ENCODE measurements at places on chromosomes 16 and 17. TPM values are rescaled to one million over a fixed set of nuclear protein-coding genes. Genes with fewer than 3 reads are reported as not detected.

DNA sequence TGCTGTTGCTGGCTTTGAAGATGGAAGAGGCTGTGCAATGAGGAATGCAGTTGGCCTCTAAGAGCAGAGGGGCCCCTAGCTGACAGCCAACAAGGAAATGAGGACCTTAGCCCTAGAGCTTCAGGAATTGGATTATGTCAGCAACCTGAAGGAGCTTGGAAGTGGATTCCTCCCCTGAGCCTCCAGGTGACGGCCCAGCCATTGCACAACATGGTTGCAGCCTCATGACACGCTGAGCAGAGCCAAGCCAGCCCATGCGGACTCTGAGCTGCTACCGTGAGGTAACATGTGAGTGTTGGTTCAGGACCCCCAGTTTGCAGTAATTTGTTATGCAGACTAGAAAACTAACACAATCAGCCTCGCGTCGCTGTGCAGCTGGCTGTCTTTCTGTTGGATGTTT lies 20.2 kb downstream of the CCDC42 start:
- no peak for DNase-seq
- H3K4me1 ChIP-seq: no peaks in the 10 kb centered on the region
- H3K27ac ChIP-seq: no peak overlapping the region
- no peaks in the 10 kb centered on the region for H3K36me3 ChIP-seq
- H3K27me3 ChIP-seq: no peaks in the 10 kb centered on the region

GRCh38 chr17:46818316-46818928 lies at the start of gene WNT3:
Gene WNT3 (minus strand): TSS chr17:46818692. CDS start chr17:46818597, 95 bp downstream.
- no peaks in the 10 kb centered on the region for H3K36me3 ChIP-seq
- H3K27me3 ChIP-seq: peaks cover 68% of the 10 kb centered on the region
- peaks cover 30% of the 10 kb centered on the region for H3K4me1 ChIP-seq
- no peak for DNase-seq
- H3K4me3 ChIP-seq: peak within 1 kb of the TSS; percentile 33

GRCh38 chr16:4365014-4365406 lies 6.6 kb upstream of the VASN start:
- DNase-seq: no peak
- H3K4me3 ChIP-seq: no peak overlapping the region
- no peak overlapping the region for H3K27ac ChIP-seq

DNA sequence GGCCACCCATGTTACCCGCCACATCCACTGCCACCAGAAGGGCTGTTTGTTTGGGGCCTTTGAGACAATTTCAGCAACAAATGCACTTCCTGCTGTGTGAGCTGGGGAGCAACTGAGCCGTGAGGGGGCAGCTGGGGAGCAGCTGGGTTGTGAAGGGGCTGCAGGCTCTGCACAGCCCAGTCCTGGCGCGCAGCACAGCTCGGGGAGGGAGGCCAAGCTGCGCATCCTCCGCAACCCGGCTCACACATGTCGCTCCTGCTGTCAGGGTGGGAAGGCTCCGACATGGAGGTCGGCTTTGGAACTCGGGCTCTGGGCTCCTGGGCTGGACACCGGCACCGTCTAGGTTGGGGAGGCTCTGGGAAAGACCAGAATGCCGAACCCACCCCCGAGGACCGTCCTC lies 53.6 kb downstream of the CBFA2T3 start:
- no peak overlapping the region for H3K27ac ChIP-seq
- H3K4me1 ChIP-seq: peaks cover 24% of the 10 kb centered on the region
- H3K4me3 ChIP-seq: no peak overlapping the region
- no peaks in the 10 kb centered on the region for H3K27me3 ChIP-seq
- DNase-seq: no peak
- H3K36me3 ChIP-seq: no peaks in the 10 kb centered on the region

DNA sequence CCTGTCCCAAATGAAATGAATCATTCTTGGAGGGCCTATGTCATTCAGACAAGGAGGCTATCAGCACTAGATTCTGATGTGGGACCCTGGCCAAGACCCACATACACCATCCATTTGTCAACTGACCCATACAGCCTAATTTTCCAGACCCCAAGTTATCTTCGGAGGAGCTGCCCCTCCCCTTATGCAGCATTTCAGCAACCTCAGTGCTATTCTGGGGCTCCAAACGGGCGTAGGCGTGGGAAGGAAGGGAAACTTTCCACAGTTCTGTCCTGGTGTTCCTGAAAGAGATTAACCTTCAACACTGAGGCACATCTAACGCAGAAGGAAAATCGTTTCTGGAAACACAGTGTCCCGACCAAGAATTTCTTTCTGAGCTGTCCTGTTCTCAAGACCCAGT lies 86.7 kb downstream of the MYH11 start:
- no peaks in the 10 kb centered on the region for H3K27me3 ChIP-seq
- no peak for DNase-seq
- H3K4me1 ChIP-seq: no peaks in the 10 kb centered on the region
- no peaks in the 10 kb centered on the region for H3K36me3 ChIP-seq
- H3K27ac ChIP-seq: no peak overlapping the region
- no peak overlapping the region for H3K4me3 ChIP-seq

DNA sequence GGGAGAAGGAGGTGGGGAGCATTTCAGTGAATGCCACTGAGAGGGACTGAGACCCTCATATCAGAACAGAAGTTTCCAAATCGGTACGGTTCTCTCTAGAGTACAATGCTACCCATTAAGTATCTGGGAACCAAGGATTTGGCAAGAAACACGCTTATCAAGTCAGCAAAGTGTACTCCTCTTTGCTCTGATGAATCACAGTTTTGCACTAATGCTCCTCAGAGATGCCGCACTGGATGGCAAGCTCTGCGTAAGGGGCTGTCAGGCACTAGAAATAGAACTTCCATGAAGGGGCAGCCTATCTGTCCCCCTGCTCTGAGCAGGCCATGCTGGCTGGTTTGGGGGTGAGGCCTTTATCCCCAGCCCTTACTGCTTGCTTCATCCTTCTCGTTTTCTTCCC lies 4.8 kb upstream of the ABCC12 start:
- peaks cover 5% of the 10 kb centered on the region for H3K27me3 ChIP-seq
- H3K4me3 ChIP-seq: no peak overlapping the region
- H3K27ac ChIP-seq: no peak overlapping the region
- no peak for DNase-seq
- H3K36me3 ChIP-seq: no peaks in the 10 kb centered on the region
- H3K4me1 ChIP-seq: peaks cover 9% of the 10 kb centered on the region

GRCh38 chr17:15092762-15093161 lies 172.4 kb downstream of the PMP22 start:
- H3K4me3 ChIP-seq: no peak overlapping the region
- H3K27ac ChIP-seq: no peak overlapping the region
- no peak for DNase-seq
- H3K4me1 ChIP-seq: no peaks in the 10 kb centered on the region

GRCh38 chr17:65902155-65902554 lies 289.8 kb downstream of the CEP112 start:
- H3K4me3 ChIP-seq: no peak overlapping the region
- no peak for DNase-seq
- no peaks in the 10 kb centered on the region for H3K4me1 ChIP-seq
- H3K36me3 ChIP-seq: no peaks in the 10 kb centered on the region
- H3K27me3 ChIP-seq: no peaks in the 10 kb centered on the region

DNA sequence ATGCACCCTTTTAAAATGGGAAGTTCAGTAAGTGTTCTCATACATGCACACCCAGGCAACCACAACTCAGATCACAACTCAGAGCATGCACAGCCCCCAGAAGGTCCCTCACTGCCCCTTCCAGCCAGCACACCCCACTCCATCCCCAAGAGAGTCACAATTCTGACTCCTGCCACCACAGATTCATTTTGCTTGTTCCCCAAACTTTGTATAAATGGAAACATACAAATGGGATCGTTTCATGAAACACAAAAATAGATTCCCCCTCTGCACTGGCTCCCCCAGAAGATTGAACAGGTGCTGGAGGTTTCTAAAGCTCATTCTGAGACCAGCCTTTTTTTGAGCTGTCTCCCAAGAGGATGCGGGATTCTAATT lies 3.3 kb upstream of the TNFRSF13B start:
- peaks cover 2% of the 10 kb centered on the region for H3K4me1 ChIP-seq
- DNase-seq: no peak
- no peak overlapping the region for H3K27ac ChIP-seq
- no peaks in the 10 kb centered on the region for H3K36me3 ChIP-seq
- no peak overlapping the region for H3K4me3 ChIP-seq

DNA sequence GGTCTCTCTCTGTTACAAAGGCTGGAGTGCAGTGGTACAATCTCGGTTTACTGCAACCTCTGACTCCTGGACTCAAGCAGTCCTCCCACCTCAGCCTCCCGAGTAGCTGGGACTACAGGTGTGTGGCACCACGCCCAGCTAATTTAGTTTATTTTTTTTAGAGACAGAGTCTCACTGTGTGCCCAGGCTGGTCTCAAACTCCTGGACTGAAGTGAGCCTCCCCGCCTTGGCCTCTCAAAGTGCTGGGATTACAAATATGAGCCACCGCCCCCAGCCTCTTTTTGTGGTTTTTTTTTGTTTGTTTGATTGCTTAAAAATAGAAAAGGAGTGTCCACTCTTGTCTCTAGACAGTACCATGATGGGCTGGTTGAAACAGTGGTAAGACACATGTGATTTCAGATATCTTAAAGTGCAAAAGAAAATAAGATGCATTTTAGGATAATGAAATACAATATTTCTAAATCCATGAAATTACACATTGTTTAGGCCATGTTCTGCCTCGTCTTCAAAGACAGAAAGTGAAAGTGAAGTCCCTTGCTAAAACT lies 27.4 kb downstream of the KIAA0513 start:
- peaks cover 36% of the 10 kb centered on the region for H3K4me1 ChIP-seq
- H3K27ac ChIP-seq: peak overlapping the region; percentile 85
- H3K36me3 ChIP-seq: no peaks in the 10 kb centered on the region
- no peak for DNase-seq
- H3K27me3 ChIP-seq: no peaks in the 10 kb centered on the region
- H3K4me3 ChIP-seq: peak overlapping the region; percentile 6

DNA sequence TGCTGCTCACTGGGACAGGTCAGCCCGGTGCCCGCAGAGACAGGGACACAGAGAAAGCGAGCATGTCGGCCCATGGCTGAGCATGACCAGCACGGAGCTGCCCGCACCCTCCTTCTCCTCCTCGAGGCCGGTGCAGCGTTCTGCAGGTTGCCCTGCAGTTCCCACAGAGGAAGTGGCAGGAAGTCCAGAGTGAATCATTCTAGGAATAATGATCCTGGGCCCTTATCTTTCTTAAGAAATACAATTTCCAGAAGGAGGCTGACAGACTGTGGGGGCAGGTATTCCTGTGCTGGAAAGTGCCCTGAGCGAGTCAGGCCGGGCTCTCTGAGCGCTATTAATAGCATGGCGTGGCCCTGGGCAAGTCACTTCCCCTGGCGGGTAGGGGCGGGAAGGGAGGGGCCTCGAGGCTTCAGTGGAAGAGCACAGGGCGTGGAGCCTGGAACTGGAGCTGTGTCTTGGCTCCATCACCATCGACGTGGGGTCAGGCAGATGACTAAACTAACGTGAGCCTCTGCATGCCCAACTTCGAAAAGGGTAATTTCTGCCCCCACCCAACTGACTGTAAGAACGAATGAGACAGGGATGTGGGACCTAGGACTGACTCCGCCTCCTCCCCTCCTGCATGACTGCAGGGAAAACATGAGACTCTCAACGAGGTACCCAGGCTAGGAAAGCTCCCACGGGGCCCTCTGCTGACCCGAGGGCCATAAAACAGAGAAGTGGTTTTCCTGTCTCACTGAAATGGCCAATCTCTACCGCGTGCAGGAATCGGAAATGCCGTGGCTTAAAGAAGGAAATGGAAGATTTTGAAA lies 9.8 kb downstream of the TMEM204 start:
- peaks cover 34% of the 10 kb centered on the region for H3K4me1 ChIP-seq
- H3K27me3 ChIP-seq: no peaks in the 10 kb centered on the region
- peak; percentile 62 for DNase-seq
- peaks cover 5% of the 10 kb centered on the region for H3K36me3 ChIP-seq

GRCh38 chr16:49050607-49051006 lies 231.0 kb downstream of the CBLN1 start:
- no peak overlapping the region for H3K27ac ChIP-seq
- H3K36me3 ChIP-seq: no peaks in the 10 kb centered on the region
- no peaks in the 10 kb centered on the region for H3K27me3 ChIP-seq
- no peaks in the 10 kb centered on the region for H3K4me1 ChIP-seq
- no peak overlapping the region for H3K4me3 ChIP-seq

DNA sequence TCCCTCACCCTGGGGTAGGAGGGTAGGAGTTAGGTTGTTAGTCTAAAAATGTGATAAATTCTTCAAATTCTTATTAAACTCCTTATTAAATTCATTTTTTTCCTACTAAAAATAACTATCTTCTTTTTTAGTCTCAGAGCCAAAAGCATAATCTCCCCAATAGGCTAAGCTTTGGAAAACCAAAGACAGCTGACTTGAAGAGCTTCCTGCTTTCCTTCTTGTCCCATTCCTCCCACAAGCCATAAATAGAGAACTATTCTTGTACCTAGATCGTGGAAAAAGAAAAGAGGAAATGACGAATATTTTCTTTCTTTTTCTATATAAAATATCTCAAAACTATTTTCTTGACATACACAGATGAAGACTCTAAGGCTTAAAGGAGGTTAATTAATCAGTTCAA lies 486.9 kb downstream of the CDH8 start:
- H3K27ac ChIP-seq: no peak overlapping the region
- DNase-seq: no peak
- H3K36me3 ChIP-seq: no peaks in the 10 kb centered on the region
- no peak overlapping the region for H3K4me3 ChIP-seq
- no peaks in the 10 kb centered on the region for H3K4me1 ChIP-seq

DNA sequence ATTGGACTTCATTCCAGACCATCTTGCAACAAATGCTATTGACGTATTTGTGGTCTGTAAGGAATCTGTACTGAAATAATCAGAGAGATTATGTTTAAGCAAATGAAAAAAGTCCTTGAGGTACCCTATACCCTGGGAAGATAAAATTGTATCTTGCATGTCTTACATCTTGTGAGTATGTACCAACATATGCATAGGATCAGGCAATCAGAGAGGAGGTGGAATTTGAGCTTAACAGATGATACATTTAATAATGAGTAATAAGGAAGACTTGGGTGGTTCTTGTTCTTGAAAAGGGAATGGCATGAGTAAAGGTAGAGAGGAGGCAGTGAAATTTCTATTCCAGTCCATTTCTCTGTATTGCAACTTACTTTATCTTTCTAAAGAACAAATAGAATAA lies 10.6 kb downstream of the MOSMO start:
- no peaks in the 10 kb centered on the region for H3K27me3 ChIP-seq
- no peak overlapping the region for H3K4me3 ChIP-seq
- no peak for DNase-seq
- no peaks in the 10 kb centered on the region for H3K4me1 ChIP-seq

DNA sequence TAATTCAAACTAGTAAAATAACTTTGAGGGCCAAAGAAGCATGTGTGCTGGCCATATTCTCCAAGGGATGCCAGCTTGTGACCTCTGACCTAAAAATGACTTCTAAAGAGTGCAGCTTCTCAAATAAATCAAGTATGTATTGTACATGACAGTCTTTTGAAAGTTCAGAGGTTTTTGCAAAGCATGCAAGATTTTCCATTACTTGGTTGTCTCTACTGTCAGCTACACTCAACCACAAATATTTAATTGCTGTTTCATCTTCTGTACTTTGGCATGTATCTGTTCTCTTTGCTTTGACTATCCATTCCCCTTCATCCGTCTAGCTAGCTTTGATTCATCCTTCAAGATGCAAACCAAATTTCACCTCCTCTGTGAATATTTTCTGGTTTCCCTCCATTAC lies 121.9 kb upstream of the HS3ST2 start:
- no peak overlapping the region for H3K27ac ChIP-seq
- peaks cover 4% of the 10 kb centered on the region for H3K27me3 ChIP-seq

ACSM2A gene
- not detected for total RNA-seq

TMEM114 gene
- not detected for total RNA-seq

RANGRF gene
- total RNA-seq: 34.4 TPM

SMIM22 gene
- not detected for total RNA-seq

DOC2A gene
- not detected for total RNA-seq
